Left renal pelvis (tissue), 4 donors: ENCODE measurements at places on chromosomes 11 and 22. TPM values are rescaled to one million over a fixed set of nuclear protein-coding genes. Genes with fewer than 3 reads are reported as not detected.

- DNase-seq, result no peak
These were observed 68.2 kb upstream of the AMPD3 start for GRCh38 chr11:10386861-10387205.

- no peak for DNase-seq
These were observed 10.2 kb upstream of the OAF start for GRCh38 chr11:120200677-120201076.

- no peak for DNase-seq
These were observed 291.8 kb upstream of the DDI1 start for GRCh38 chr11:103744496-103745153.

DNA sequence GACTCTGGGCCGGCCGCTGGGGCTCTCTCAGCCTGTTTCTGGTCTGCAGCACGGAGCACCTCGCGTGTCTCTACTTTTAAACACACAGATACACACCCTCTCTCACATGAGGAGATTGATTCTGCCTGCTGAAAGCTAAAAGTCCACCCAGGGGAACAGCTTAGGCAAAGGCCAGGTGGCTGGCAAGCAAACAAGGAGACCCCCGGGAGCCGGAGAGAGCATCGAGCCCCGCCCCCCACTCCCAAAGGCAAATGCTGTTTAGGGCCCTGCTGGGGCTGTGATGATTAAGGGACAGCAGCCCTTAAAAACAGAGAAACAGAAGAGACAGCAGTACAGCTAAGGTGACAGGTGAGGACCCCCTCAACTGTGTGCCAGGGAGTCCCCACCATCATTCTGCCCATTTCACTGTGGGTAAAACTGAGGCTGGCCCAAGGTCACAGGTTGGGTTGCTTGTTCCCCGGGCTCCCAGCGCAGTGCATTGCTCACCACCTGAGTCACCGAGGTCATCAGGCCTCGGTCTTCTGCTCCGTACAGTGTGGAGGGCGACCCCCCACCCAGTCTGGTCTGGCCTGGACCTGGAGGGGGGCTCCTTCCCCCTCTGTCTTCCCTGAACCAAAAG, 6.8 kb downstream of the CABP7 start:
- DNase-seq, result no peak

GRCh38 chr22:17483688-17484372, 79.5 kb upstream of the SLC25A18 start:
- peak; percentile 18 for DNase-seq

DNA sequence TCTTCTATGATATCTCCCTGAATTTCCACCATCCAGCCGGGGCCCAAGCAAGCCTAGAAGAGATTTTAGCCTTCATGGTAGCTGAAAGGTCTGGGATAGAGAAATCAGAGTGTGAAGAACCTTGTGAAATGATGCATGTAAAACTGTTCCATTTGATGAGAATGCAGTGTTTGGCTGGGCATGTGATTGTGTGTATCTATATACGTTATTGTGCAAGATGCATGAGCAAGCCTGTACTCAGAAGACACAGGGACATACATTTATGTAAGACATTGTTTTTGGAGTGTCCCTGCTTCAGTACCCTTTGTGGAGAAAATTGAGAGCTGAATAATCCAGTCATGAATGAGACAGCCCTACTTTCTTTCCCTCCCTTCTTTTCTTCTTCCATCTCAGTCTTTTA, 15.2 kb upstream of the OR52K2 start:
- DNase-seq, result no peak

- no peak for DNase-seq
These were observed 33.0 kb downstream of the FAM168A start for GRCh38 chr11:73564903-73565302.

GRCh38 chr22:36819112-36819511, 2.3 kb upstream of the PVALB start:
- no peak for DNase-seq

- no peak for DNase-seq
These were observed 9.7 kb downstream of the IMMP1L start for GRCh38 chr11:31499576-31500178.

- DNase-seq, result no peak
These were observed 708.9 kb downstream of the FAM181B start for GRCh38 chr11:82024760-82025159.

DNA sequence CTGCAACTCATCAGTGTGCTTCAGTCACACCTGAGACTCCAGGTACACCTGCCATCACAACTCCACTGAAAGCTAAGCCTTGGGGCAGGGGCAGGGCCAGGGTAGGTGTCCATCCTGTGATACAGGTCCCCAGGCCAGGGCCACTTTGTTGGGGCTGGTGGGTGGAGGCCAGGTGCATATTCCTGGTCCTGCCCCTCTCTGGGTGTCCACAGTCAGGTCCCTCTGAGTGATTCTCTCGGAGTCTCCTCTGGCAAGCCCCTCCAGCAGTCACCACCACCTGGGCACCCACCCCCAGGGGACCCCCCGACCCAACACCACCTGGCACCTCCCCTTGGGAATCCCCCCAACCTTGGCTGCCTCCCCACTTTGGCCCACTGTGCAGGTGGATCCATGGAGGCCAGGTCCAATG, 9.5 kb upstream of the ACR start:
- DNase-seq, result no peak

DNA sequence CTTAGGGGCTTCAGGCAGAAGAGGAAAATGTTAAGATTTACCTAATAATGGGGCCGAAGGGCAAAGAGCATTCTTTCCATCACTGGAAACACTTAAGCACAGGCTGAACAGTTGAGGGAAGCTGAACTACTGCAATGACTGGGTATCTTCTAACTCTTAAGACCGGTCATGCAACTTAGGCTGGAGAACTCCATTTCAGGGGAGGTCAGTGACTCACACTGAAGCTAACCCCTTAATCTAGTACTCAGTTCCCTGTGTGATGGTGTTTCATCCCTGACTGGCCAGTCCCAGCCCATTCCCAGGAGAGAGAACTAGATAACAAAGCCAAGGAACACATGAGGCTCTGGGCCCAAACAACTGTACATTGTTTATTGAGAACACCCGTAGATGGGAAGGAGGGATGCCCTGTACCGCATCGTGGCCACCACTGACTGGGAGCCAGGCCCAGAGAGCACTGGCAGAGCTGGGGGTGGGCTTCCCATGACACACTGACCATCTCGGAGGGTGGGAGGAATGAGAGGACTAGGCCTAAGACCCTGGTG, 10.5 kb downstream of the RPL27A start:
- no peak for DNase-seq

GRCh38 chr11:31132531-31133421, 236.8 kb downstream of the DCDC1 start:
- no peak for DNase-seq

- DNase-seq, result no peak
These were observed 71.8 kb upstream of the ADORA2A start for GRCh38 chr22:24355574-24355973.

- no peak for DNase-seq
These were observed 743 bp upstream of the CD3D start for GRCh38 chr11:118343248-118343647.

DNA sequence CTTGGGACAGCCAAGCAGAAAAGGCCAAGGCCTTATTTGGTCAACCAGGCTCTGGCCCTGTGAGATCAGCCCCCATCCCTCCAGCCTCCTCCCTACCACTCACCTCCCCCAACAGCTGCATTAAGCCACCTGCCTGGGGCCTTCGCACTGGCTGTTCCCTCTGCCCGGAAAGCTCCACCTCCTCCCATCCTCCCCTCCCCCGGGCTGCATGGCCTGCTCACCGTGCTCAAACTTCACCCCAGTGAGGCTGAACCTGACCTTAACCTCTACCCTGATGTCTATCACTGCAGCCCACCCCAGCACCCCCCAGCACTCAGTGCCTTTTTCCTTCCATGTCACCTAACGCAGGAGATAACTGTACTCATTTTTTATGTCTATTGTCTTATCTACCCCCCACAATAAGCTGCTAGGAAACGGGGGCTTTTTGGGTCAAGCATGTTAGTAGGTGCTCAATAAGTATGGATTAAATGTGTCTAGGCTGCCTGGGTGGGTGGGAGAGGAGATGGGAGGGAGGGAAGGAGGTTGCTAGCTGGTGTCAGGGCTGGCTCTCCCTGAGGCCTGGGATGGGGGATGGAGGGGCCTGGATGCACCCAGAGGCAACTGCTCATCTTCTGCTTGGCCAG, 912 bp downstream of the PTPRCAP start:
- no peak for DNase-seq

DNA sequence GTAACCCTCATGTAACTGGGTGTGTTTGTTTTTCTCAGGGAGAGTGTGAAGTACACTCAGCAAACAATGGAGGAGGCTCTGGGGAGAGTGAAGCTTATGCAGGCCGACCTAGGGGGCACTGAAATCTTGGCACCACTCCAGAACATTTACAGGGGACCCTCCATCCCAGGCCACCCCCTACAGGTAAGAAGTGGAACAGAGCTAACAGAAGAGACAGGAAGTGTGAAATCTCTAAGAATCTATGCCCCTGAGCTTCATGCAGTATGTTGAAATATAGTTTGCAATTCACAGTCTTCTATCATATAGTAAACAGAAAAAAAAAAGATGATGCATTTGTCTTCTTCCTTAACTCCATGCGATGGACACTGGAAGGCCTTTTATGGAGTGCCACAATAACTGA, 8.4 kb downstream of the VWA5A start:
- no peak for DNase-seq

DNA sequence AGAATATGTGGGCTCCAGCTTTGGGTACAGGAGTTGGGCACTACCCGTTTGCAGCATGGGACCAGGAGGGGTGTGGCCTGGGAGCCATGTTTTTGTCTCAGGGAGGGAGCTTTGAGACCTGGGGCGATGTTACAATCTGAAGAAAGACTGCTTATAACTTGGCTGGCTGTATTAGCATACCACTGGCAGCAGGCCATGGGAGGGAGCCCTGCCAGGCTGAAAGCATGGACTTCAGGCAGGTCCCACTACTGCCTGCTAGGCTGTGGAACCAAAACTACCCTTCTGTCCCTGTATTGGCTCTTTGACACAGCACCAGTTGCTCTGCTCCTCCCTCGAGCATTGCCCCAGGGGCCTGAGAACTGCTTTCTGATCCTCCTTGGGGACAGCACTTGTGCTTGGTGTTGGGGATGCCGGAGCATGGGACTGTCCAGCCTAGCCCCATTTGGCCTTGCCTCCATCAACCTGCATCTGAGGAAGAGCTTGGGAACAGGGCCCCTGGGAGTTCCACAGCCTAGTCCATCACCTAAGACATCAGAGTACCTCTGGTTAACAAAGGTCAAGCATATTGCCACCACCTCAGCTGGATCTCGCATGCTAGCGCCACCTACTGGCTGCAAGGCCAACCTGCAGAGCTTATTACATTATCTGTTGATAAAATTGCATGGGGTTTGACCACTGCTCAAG, 217.4 kb downstream of the SBF2 start:
- no peak for DNase-seq

GRCh38 chr11:22670830-22671229, 4.4 kb downstream of the GAS2 start:
- no peak for DNase-seq

- DNase-seq, result no peak
These were observed 39.5 kb downstream of the REXO2 start for GRCh38 chr11:114478768-114479167.

GRCh38 chr11:47234669-47235100, 13.9 kb downstream of the ACP2 start:
- no peak for DNase-seq

- DNase-seq, result no peak
These were observed 350.8 kb downstream of the TBC1D22A start for GRCh38 chr22:47112994-47113852.

- DNase-seq, result no peak
These were observed 26.1 kb upstream of the TTLL12 start for GRCh38 chr22:43213051-43213450.

- no peak for DNase-seq
These were observed 57.4 kb upstream of the BMAL1 start for GRCh38 chr11:13220148-13220547.

- no peak for DNase-seq
These were observed 109.7 kb upstream of the RRM1 start for GRCh38 chr11:3984896-3985295.

GRCh38 chr11:4066910-4067309, 27.7 kb upstream of the RRM1 start:
- DNase-seq, result no peak

DNA sequence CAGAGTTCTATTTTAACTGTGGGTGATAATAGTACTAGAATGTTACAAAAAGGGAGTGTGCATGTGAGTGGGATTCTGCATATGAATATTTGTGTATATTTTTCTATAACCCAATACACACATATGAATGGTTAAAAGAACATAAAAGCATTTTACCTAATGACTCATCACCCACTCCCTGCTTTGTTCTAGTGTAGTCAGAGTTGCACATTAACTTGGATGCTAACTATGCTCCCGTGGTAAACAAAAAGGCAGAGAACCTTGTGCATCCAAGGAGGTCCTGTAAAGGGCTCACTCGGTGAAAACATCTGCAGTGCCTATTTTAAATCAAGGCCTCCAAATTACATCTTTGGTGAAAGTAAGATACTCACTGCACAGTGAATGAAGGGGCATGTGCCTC, 1289.4 kb downstream of the LRRC4C start:
- DNase-seq, result no peak

DNA sequence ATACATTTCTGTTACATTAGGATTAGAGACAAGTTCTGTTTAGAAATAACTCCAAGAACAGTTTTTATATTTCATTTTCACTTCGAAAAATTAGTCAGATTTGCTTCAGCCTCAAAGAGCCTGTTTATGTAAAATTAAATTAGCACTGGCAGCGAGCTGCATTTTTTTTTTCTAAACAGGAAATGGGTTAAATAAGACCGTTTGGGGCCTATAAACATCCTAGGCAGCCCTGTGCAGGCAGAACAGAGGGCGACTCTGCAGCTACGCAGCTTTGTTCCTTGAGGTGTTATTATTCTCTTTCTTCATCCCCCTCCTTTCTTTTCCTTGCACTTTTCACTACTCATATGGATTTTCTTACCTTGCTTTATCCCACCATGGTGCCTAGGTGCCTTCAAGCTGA, 48.7 kb downstream of the CWC15 start:
- DNase-seq, result no peak

The PHETA2 gene
- 11.0 TPM for polyA plus RNA-seq

The IL17REL gene
- 0.04 TPM for polyA plus RNA-seq

The SYCE3 gene
- not detected for polyA plus RNA-seq

The UPB1 gene
- polyA plus RNA-seq, result 0.27 TPM

The SUSD2 gene
- polyA plus RNA-seq, result 1.7 TPM

The OR10G7 gene
- polyA plus RNA-seq, result not detected

The EWSR1 gene
- polyA plus RNA-seq, result 318 TPM

The IGF2 gene
- polyA plus RNA-seq, result 939 TPM

The CHID1 gene
- 123 TPM for polyA plus RNA-seq

The OR2D3 gene
- polyA plus RNA-seq, result not detected

The SCGB1A1 gene
- polyA plus RNA-seq, result not detected

The DLG2 gene
- 6.8 TPM for polyA plus RNA-seq

The MMP12 gene
- 0.07 TPM for polyA plus RNA-seq

The RHOG gene
- polyA plus RNA-seq, result 22.0 TPM

The SOX10 gene
- 1.7 TPM for polyA plus RNA-seq

The SYT12 gene
- 0.18 TPM for polyA plus RNA-seq

The TSPAN4 gene
- 57.4 TPM for polyA plus RNA-seq

The OR8I2 gene
- polyA plus RNA-seq, result not detected
